ENCODE measurements at places on chromosomes 16 and 17. TPM values are rescaled to one million over a fixed set of nuclear protein-coding genes. Genes with fewer than 3 reads are reported as not detected.

The C16orf86 gene
- not detected for total RNA-seq

The KRT26 gene
- not detected for total RNA-seq

The CDH5 gene
- not detected for total RNA-seq

The KCNH6 gene
- not detected for total RNA-seq

The NHERF2 gene
- total RNA-seq, result 154 TPM

The NPIPA2 gene
- total RNA-seq, result 0.72 TPM

The CBX2 gene
- 27.2 TPM for total RNA-seq

The HP gene
- not detected for total RNA-seq

The HOXB7 gene
- 24.7 TPM for total RNA-seq

The TLCD3B gene
- total RNA-seq, result 0.38 TPM

The PYCARD gene
- not detected for total RNA-seq

The KRT31 gene
- not detected for total RNA-seq

The CD79B gene
- 0.10 TPM for total RNA-seq

The KIF18B gene
- total RNA-seq, result 16.3 TPM

The TP53TG3 gene
- not detected for total RNA-seq

The TEKT1 gene
- total RNA-seq, result not detected

The GP1BA gene
- total RNA-seq, result 0.17 TPM

The TEKT5 gene
- total RNA-seq, result not detected

The APOH gene
- total RNA-seq, result not detected

The GPR179 gene
- not detected for total RNA-seq

The KRTAP1-1 gene
- total RNA-seq, result not detected

The NUTF2 gene
- total RNA-seq, result 68.5 TPM

The DNASE1L2 gene
- total RNA-seq, result 3.8 TPM

The MYOCD gene
- not detected for total RNA-seq

The ACSM2B gene
- total RNA-seq, result not detected

The KRT16 gene
- total RNA-seq, result 2.2 TPM

The IRX5 gene
- total RNA-seq, result 1.9 TPM

The RGS11 gene
- total RNA-seq, result not detected

The STH gene
- not detected for total RNA-seq

The CD7 gene
- not detected for total RNA-seq

The SLC16A6 gene
- total RNA-seq, result 0.48 TPM

The CDR2L gene
- total RNA-seq, result 24.0 TPM

The HAS3 gene
- 0.31 TPM for total RNA-seq

The KRTAP3-2 gene
- total RNA-seq, result not detected

The AOC2 gene
- total RNA-seq, result 0.10 TPM
